ENCODE measurements at places on chromosomes 2 and 18.

- no peak for DNase-seq
These were observed 97.9 kb downstream of the FEZ2 start for GRCh38 chr2:36500072-36500471.

DNA sequence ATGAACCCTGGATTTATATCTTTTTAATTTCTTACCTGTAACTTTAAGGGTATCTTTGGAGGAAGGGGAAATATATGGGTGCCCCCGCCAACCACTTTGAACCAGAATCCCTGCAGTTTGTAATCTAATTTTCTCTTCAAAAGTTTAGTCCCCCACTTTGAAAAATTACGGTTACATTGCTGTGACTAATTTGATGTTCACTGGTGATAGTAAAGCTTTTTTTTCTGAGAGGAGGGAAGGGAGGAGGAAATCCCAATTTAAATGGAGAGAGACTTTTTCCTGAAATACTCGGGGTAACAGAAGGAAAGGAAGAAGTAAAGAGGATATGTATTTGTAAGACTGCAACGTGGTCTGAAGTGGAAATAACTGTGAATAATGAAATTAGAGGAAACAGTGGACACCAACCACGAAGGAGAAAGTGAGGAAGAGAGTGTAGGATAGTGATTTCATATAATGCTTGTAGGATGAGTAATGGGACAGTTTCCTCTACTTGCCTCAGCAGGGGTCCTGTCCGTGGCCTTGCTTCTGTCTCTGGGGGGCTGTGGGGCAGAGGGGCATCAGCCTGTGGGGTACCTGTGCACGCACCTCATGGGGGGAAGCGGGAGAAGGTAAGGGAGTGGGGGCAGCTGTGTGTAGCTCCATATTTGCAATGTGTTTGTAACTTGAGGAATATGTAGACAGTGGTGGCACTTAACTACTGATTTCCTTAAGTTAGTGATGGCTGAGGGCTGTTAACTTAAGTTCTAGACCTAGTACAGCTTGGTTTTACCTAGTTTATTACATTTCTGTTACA, 161.1 kb downstream of the LTBP1 start:
- DNase-seq = no peak

- no peak for DNase-seq
These were observed 15.0 kb upstream of the INO80C start for GRCh38 chr18:35512761-35513160.

DNA sequence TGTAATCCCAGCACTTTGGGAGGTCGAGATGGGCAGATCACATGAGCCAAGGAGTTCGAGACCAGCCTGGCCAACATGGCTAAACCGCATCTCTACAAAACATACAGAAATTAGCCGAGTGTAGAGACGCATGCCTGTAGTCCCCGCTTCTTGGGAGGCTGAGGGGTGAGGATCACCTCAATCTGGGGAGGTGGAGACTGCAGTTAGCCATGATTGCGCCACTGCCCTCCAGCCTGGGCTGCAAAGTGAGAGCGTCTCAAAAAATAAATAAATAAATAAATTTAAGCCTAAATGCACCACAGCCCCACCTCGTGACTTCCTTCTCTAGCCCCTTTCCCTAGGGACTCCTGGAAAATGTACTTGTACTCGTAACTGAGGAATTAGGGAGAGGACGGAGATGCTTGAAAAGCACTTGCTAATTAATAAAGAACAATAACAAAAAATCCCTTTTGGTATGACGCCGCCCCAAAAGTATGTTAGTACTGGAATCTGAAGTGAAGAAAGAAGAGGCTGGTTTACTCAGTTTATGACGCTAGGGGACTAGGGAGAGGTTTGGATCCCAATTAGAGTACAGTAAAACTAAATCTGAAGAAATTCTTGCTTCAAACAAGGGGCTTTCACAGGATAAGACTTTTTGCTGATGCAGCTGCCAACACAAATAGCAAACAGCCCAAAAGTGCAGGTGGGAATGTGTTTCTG, 887 bp upstream of the ZNF396 start:
- peak; percentile 12 for DNase-seq

DNA sequence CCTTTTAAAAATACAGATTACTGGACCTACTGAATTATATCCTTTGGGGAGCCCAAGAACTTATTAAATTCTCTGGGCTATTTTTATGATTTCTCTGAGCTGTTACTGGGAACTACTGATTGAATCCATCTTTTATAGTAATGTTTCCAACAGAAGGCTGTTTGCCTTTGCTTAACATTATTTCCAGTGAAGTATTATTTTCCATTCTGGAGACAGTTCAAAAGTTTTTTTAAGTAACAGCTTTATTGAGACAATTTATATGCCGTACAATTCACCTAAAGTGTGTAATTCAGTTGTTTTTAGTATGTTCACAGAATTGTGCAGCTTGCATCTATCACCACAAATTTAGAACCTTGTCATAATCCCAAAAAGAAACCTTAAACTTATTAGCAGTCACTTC, 100.6 kb downstream of the BABAM2 start:
- DNase-seq = no peak

DNA sequence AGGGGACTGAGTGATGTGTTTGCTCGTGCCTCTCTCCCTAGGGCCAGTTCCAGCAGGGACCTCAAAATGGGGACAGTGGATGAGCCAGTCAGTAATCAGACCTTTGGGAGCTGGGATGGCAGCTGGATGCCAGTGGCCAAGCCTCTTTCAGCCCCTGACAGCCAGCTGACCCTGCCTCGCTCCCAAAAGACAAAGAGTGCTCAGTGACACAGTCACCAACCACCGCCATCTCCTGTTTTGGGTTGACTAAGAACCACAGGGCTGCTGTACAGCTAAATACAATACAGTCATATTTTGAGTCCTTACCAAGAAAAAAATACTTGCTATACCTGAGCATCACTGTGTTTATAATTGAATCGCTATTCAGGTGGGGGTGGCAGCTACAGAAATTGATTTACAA, 75.7 kb downstream of the POU3F3 start:
- no peak for DNase-seq

GRCh38 chr18:46344416-46345180, 240.4 kb downstream of the HAUS1 start:
- DNase-seq = no peak

DNA sequence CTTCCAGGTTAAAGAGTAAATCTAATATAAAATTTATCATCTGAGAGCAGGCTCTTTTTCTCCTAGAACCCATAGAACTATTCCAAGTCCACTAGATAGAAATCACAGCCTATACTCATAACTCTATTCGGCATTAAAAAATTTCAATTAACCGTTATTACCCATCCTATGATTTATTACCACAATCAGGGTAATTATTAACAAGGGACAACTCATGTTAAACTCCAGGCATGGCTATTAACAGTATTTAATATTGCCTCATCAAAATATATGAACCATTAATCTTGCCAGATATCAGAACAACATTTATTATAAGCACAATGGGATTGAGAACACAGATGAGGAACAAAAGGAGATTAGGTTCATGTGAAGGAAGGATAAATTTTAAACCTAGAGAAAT, 136.8 kb upstream of the RIOK3 start:
- no peak for DNase-seq

- no peak for DNase-seq
These were observed 7.0 kb downstream of the TAF4B start for GRCh38 chr18:26233208-26233607.

GRCh38 chr2:98377544-98377943, 31.3 kb downstream of the CNGA3 start:
- DNase-seq = no peak

DNA sequence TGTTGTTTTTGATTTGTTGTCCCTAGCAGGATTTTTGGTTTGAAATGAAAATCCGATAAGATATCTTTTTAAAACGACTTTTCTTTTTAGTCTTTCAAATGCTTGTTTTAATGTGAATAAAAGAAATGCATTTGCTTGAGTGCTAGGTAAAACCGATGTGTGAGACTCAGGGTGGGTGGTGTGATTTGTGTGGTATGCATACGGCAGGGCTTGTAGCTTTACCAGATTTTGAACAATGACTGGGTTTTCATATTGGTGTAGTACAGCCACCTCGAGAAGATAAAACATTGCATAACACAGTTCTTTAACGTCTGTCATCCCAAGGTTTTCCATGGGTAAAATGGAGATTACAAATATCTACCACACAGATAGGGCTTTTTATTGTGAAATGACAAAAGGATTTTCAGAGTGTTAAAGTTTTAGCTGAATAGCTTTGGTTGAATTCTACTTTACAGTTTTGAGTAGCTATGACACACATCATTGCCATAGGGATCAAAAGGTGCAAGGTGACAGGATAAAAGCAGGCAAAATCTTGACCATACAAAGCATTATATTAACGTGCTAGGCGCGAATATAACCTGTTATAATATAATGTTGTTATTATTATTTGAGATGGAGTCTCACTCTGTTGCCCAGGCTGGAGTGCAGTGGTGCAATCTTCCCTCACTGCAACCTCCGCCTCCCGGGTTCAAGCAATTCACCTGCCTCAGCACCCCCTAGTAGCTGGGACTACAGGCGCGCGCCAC, 824 bp upstream of the ZNF638 start:
- DNase-seq = no peak

DNA sequence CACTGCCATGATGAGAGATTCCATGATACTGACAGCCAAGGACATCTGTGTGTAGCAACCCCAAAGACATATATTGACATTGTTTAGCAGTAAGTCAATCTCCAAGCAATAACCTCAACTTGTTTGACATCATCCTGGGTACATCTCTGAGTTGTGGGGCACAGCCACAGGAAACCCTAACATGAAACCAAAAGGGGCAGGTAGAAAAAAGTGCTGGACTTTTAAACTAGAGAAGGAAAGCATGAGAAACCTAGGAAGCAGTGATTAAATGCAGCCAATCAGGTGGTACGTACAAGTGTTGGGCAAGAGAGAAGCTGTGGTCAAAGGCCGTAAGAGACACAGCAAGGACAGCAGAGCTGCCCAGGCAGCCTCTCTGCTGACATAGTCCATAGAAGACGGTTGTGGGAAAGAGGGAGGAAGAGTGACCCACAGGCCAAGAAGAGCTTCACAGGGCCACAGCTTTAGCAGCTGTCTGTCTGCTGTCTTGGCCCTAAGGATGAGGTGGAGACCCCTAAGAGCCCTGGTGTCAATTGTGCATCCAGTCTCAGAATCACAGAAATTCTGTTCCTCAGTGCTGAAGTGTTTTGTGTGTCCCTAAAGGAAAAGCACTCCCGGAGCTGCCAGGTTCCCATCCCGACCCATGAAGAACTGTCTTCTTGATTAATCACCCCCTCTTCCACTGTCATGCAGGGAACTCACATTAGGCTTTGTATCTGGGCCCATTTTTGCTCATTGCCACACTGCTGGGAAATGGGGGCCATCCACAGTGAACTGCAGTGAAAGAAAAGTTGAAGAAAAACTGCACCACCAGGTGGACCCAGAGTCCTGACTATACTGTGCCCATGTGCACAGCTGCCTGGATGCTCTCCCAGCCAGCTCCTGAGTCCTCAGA, 25.4 kb upstream of the CHN1 start:
- peak; percentile 33 for DNase-seq

DNA sequence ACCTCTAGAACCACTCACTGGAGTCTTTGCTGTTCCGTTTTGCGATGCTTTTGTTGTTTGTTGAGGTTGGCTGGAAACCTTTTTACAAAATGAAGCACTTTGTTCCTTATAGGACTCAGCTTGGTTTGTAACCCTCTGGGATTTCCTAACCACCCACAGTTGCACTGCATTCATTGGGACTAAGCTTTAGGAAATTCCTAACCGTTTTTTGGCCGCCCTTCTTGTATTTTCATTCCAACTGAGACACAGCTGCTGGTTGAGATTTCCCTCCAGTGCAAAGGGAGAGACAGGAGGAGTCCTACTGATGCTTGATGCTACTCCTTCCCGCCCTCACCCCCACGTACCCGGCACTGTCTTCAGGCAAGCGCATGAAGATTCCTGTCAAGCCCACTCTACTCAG, 6.1 kb upstream of the DIPK1C start:
- DNase-seq = no peak

- no peak for DNase-seq
These were observed 99.1 kb upstream of the CD226 start for GRCh38 chr18:70046796-70047195.

DNA sequence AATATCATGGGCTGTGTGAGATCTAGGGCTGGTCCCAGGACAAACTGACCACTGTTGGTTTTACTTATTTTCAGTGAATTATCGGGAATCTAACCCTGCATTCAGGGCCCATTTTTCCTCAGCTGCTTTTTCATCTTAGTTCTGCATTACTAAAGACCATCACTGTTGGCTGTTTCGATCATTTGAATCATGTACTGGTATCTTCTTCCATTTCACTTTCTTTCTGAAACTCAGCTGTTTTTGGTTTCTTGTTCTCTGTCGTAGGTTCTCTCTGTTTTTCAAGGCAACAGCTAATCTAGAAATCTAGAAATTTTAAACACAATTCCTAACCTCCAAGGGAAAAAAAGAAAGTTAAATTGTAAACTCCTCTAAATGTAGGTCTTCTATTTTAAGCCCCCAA, 159.9 kb upstream of the SESTD1 start:
- no peak for DNase-seq
